ENCODE measurements at places on chromosomes 13 and 19. TPM values are rescaled to one million over a fixed set of nuclear protein-coding genes. Genes with fewer than 3 reads are reported as not detected.

SOX1 gene
- total RNA-seq = not detected

OR7G2 gene
- total RNA-seq = not detected

CKM gene
- total RNA-seq = 0.27 TPM

ZNF665 gene
- total RNA-seq = 0.32 TPM

IGFL1 gene
- total RNA-seq = not detected

APC2 gene
- not detected for total RNA-seq

ATP4A gene
- not detected for total RNA-seq

MADCAM1 gene
- 0.21 TPM for total RNA-seq

SGCG gene
- not detected for total RNA-seq

MYO9B gene
- 18.0 TPM for total RNA-seq

FPR2 gene
- not detected for total RNA-seq

GJB6 gene
- total RNA-seq = not detected

ADM5 gene
- total RNA-seq = 1.1 TPM

ANO8 gene
- total RNA-seq = 0.79 TPM

FGF22 gene
- not detected for total RNA-seq

S1PR5 gene
- total RNA-seq = not detected

FCAR gene
- total RNA-seq = not detected

ZNF610 gene
- total RNA-seq = 0.69 TPM

GRCh38 chr13:47067306-47067705 is 170.5 kb upstream of the HTR2A start:
- DNase-seq = no peak

DNA sequence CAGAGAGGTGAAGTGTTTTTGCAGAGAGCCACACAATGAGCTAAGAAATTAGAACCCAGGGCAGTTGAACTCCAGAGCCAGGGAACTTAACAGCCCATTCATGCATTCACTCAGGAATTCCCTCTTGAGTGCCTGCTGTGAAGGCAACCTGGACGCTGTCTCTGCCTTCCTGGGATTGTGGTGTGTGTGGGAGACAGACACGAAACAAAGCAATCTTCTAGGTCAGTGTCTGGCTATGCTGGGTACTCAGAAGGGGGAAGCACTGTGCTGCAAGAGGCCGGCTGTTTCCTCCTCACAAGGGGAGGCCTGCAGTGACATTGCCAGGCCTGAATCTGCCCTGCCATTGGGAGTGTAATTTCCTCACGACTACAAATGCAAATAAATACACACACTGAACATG is 9.7 kb downstream of the BCKDHA start:
- no peak for DNase-seq

- peak; percentile 46 for DNase-seq
These were observed 8.7 kb downstream of the ZNRF4 start for GRCh38 chr19:5463959-5464358.

- peak; percentile 8 for DNase-seq
These were observed 515.8 kb downstream of the KLF12 start for GRCh38 chr13:73618275-73618865.

GRCh38 chr19:49339301-49340068 is 4.3 kb downstream of the CD37 start:
- no peak for DNase-seq

DNA sequence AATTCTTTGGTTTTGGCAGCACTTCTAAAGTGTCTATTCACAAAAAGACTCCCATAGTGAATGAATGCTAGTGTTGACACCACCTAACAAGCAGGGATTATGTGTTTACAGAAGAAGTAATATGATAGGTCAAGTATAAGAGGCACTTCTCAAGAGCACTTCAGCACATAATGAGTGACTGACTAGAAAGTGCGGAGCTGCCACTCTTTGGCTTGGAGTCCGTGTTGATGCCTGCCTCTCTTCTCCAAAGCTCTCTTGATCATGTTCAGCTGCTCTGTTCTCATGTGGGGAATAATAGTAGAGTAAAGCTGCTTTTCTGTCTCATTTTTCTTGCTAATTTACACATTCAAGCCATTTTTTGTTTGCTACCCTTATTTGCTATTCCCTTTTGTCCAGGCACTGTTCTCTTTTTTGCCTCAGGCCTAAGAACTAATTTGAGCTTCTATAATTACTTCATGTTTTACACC is 22.7 kb upstream of the MAB21L1 start:
- DNase-seq = no peak

DNA sequence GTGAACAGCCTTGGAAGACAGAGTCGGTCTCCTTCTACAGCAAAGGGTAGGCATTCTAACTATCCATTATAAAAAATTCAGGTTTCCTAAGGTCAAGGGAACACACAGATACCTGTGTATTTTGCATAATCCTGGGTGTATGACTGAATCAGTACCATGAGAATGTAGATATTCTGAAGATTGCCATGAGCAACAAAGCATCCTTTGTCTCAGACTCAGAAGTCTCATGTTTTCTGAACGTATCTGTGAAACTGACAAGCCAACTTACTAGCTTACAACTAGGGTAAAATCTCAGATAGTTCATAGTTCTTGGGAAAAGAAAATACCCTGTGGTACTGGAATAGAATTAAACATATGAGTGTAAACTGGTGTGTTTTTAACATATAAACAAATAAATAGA is 6.5 kb downstream of the ZNF566 start:
- DNase-seq = peak; percentile 20

- DNase-seq = no peak
These were observed 142.2 kb downstream of the KCTD15 start for GRCh38 chr19:33938821-33939220.

DNA sequence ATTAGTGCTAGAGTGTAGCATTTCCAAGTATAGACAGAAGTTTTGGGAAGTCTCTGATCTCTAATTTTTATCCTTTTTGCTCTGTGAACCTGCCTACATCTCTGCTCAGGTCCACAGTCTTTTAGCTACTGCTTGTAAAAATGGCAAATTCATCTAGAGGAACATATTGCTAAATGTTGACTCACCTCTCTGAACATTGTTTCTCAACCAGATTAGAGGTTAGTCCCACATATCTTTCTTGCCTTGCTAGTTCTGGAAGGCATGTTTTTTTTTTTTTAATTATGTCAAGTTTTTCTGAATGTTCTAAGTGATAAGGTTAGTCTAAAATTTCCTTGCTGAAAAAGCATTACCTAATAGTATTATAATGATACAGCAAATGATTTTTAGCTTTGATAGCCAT is 2889.6 kb upstream of the PCDH20 start:
- no peak for DNase-seq

DNA sequence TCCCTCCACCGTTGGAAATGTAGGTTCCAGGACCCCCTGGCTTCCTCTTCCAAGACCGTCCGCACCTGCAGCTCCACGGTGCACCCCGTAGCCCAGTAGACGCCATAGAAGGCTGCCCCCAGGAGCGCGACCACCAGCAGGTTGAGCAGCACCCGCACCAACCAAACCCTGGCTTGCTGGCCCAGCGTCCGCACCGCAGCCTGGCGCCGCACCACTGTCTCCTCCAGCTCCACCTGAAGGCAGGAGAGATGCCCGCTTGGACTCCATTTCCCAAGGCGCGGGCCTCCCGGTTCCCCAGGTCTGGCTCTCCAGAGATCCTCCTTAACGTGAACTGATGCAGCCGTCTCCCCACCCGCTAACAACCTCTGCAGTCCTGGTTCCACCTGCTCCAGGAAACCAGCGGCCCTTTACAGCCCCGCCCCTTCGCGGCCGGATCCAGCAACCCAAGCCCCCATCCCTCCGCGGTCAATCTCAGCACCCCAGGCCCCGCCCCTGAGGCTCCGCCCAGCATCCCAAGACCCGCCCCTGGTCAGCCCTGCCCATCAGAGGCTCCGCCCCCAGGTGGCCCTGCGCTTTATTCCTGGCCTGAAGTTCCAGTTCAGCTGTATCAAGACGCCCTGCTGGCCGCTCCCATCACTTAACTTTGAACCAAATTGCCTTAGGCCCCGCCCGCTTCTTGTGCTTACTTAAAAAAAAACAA is 5.0 kb upstream of the LENG1 start:
- no peak for DNase-seq

GRCh38 chr19:10105509-10106099 is 558 bp upstream of the PPAN start:
- no peak for DNase-seq

DNA sequence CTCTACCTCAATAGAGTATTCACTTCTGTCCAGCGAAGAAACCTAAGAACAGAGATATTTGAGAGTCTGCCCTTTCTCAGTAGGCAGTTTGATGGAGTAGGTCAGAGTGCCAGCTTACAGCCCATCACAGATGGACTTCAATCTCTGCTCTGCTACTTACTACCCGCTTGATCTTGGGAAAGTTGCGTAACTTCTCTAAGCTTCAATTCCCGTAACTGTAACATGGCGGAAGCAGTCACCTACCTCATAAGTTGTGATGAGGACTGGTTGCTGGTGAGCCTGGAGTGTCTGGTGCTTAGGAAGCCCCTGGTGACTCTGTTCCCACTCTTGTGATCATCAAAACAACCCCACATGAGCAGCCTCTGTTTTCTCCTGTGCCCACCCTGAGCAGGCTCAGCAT is 31.0 kb downstream of the AMER2 start:
- DNase-seq = no peak

GRCh38 chr13:110882972-110883371 is 31.9 kb downstream of the ANKRD10 start:
- no peak for DNase-seq

- no peak for DNase-seq
These were observed 27.9 kb upstream of the NDUFS7 start for GRCh38 chr19:1355568-1356507.

DNA sequence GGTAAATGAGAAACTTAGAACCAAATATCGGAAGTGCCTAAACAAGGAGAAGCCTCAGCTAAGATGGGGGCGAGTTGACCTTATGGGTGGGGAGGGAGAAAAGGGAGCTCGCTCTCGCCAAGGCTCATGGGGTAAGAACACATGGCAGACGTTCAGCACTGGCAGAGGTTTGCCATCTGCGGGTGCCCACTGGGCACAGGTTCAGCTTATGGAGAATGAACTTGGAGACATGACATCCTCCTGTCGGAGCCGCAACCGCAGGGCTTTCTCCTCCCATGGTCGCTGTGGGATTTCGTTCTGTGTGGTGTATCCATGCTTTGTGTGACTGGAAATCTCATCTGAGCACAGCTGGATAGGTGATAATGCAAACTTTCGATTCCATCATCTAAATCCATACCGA is 36.1 kb upstream of the PEPD start:
- DNase-seq = no peak

- no peak for DNase-seq
These were observed 207.8 kb downstream of the FOXO1 start for GRCh38 chr13:40458720-40458990.

DNA sequence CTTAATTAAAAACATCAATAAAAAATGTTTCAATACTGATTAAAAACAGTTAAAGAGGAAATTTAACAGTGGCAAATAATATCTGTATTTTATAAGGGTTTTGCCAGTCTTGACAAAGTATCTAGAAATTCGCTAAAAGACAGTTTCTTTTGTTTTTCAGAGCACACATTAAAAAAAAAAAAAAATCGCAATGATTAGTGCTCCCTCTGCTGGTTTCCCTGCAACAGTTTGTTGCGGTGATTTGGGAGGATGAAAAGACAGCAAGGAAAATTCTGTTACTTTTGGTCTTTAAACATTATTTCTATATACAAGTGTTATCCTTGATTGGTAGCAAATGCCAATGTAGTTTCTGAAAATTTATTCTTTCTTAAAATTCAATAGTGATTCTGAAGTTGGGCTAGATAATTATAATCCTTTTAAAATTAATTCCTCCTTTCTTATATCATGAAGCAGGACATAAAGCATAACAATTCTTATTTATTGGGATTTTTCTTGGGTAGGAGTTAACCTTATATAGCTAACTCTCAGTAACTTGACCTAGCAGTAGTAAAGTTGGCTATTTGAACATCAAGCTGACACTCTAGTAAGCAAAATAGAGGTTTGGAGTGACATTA is 23.1 kb upstream of the SPRY2 start:
- peak; percentile 18 for DNase-seq

GRCh38 chr19:17560205-17560595 is 4.8 kb downstream of the COLGALT1 start:
- DNase-seq = no peak

- DNase-seq = no peak
These were observed 66.3 kb downstream of the MAP4K1 start for GRCh38 chr19:38551450-38551813.

DNA sequence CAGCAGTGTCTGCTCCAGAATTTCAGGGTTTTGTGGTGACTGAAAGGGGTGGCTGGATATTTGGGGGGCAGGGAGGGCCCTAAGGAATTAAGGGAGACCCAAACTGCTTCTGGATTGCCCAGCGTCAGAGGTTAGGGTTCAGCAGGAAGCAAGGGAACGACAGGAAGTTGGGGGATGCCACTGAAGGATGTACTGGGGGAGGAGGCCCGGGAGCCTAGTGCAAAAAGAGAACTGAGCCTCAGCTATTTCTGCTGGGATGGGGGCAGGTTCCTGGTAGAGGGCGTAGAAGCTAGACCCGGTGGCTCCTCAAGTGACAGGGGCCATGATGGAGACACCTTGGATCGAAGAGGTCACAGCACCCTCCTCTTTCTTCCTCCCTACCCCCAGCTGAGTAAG is 1.1 kb downstream of the CYP2S1 start:
- DNase-seq = no peak

- no peak for DNase-seq
These were observed 1.6 kb upstream of the MARK4 start for GRCh38 chr19:45249261-45250033.

GRCh38 chr19:5038631-5039271 is 69.8 kb downstream of the KDM4B start:
- DNase-seq = peak; percentile 17

DNA sequence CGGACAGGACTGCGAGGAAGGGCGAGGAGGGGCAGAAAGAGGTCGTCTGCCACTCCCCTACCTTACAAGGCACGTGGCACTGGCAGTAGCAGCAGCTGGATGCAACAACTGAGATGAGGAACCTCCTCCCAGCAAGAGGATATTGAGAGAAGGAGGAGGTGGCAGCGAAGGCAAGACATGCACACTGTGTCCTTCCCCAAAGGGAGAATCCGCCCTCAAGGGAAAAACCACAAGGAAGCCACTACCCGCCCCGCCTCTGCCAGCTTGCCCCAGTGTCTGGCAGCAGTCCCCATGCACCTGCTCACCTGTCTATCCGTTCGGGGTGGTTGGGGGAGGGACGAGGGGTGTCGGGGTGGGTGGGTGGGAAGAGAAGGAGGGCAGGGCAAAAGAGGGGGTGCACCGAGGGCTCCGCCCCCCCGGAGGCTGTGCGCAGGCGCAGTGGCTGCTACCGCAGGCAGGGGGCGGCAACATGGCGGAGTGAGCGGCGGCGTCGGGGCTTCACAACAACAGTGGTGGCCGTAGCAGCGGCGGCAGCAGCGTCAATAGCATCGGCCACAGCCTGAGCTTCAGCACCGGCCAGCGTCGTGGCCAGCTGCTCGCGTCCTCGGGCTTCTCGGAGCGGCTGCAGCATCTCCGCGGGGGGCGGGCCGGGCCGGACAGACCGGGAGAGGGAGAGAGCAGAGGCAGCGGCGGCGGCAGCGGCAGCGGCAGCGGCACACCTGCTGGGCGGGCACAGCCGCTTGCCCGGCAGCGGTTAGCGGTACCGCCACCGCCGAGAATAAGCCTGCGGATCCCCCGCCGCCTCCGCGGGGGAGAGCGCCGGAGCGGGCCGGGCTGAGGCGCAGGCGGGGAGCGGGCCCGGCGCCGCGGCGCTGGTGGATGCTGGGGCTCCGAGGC is at the start of gene NBEA:
NBEA (plus strand) TSS at position 436 of the 897 bp plus-strand sequence. CDS start 551 bp downstream, outside the sequence.
- DNase-seq = peak; percentile 19

Measured in HepG2 (cell line).